ENCODE measurements at places on chromosomes 2 and 18.

GRCh38 chr2:52340171-52340570 lies 1308.2 kb upstream of the NRXN1 start:
- no peak for DNase-seq

DNA sequence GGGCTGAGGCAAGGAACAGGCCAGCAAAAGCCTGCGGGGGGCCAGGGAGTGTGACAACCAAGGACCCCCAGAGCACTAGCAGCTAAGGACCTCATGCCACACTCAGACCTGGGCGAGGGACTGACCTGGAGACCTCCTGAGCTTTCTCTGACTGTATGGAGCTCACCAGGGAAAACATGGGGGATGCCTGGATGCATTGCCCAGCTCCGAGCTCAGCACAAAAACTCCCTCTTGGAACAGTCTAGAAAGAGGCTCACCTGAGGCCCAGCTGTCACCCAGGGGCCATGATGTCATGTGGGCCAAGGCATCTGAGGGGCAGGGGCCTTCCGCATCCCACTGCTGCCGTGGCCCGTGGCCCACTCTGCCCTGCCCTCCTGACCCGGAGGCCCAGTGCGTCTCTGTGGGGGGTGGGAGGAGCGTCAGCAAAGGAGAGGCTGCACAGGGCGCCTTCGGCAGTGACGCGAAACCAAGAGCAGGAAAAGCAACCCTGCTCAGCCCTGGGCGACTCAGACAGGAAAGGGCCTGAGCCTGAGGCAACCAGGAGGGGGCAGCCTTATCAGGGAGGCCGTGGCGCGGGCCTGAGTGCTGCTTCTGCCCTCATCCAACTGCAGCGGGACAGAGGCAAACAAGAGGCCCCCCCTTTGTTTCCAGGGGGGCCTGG lies 57.3 kb upstream of the ALPP start:
- DNase-seq = peak; percentile 76

GRCh38 chr2:196230061-196230854 lies 58.9 kb upstream of the STK17B start:
- peak; percentile 74 for DNase-seq

- DNase-seq = no peak
Observed at GRCh38 chr2:27212626-27213471, 781 bp upstream of the SLC5A6 start.

DNA sequence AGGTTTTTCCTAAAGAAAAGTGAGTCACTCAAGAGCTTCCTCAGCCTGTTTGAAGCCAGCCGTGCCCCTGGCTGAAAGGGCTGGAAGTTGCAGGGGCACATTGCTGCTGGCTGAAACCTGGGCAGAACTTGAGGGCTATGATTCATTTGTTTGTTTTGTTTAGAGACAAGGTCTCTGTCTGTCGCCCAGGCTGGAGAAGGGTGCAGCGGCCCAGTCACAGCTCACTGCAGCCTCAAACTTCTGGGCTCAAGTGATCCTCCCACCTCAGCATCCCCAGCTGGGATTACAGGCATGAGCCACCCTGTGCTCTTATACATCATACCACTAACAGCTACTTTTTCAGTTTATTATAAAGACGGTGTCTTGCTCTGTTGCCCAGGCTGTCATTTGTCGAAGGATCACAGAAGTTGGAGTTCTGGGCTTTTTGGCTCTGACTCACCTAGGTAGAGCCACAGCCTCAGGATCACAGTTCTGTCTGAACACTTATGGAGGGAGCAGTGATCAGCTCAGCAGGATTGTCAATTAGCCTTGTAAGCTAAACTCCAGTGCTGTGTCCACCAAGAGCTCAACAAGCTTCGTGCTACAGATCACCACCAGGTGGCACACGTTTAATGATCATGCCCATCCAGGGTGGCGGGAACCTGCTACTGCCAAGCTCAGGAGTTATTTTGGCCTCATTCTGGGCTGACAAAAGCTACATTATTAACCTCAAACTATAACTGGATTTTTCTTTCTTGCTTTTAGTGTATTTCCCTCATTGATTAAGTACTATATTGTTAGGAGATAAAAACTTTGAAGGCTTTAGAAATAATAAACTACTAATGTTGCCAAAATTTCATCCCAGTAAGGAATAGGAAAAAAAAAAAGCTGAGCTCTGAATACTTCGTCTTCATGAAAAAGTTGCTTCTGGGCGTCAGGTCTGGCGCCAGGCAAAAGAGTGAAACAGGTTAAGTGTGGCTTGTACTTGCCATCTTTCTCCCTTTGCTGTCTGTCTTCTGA lies 57.9 kb downstream of the ARHGEF33 start:
- DNase-seq = peak; percentile 74

Measured in activated CD8-positive, alpha-beta memory T cell treated with anti-CD3 and anti-CD28 coated beads for 24 hours (primary cell).